Epithelial cell of prostate (primary cell): ENCODE measurements at places on chromosomes 6 and 20.
A peak's percentile ranks its signal among the peaks of the same experiment; 100 is the strongest.

GRCh38 chr6:37289931-37290330 is 32.0 kb upstream of the TMEM217 start:
- DNase-seq: no peak

- no peak for DNase-seq
Measured at GRCh38 chr20:50628332-50628731, 63.0 kb downstream of the RIPOR3 start.

DNA sequence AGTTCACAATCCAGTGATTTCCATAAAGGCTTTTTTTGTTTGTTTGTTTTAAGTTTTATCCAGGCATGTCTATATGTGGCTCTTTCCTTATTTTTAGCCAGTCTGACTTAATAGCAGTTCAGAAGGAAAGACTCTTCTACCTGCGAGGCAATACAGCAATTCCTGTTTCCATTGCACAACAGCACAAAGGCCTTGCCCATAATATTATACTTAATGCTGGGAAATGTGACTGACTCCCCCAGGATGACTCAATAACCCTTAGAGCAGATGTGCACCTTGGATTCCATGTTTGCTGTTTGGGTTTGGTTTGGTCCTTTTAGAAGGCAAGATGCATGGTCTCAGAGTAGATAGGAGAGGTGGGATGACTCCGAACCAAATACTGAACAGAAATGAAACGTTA is 184.1 kb downstream of the MTFR2 start:
- no peak for DNase-seq

DNA sequence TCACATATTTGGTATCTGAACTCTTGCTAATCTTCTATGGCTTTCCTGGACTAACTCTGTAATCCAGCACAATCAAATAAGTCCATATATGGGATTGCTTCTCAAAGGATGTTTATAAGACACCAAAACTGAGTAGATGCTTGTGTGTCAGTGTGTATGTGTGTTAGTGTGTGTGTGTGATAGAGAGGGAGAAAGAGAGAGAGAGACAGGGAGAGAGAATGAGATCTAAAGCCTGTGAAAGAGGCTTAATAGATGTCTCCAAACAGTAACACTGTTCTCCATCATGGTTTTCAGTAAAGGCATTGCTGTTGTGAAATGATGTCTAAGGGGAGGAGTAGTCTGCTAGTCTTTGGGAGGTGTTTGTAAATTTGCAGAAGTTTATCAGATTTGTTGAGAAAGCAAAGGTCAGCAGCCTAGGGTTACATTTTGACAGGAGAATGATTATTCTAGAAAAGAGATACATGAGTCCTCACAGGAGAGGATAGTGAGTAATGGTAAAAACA is 73.9 kb upstream of the MLIP start:
- no peak for DNase-seq

GRCh38 chr20:38143646-38144554 is 21.2 kb downstream of the TGM2 start:
- peak; percentile 96 for DNase-seq

DNA sequence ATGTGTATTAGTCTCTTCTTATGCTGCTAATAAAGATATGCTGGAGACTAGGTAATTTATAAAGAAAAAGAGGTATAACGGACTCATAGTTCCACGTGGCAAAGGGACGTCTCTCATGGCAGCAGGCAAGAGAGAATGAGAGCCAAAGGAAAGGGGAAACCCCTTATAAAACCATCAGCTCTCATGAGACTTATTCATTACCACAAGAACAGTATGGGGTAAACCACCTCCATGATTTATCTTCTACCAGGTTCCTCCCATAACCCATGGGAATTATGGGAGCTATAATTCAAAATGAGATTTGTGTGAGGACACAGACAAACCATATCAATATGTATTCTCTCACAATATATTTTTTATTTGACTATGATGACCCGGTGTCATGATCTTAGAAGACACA is 109.1 kb downstream of the UTRN start:
- no peak for DNase-seq

DNA sequence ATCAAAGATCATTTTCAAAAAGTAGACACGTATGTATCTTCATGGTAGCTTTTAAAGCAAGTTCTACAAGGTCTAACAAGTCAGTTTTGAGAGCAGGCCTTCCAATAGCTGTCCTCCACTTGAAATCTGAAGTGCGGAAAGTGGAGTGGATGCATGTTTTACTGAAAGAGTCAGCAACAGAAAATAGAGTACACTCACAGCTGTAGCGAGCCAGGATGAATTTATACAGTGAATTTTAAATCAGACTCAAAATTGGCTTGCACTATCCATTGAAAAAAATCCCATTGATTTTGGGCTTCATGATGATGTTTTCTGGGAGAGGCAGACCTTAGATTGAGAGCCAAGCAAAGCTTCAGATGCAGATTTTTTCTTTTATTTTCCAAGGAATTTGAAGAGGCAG is 80.6 kb downstream of the GJA10 start:
- no peak for DNase-seq

GRCh38 chr6:2714111-2714895 is 36.4 kb downstream of the MYLK4 start:
- DNase-seq: no peak

- no peak for DNase-seq
Measured at GRCh38 chr20:57391439-57392301, 474 bp downstream of the RBM38 start.

GRCh38 chr6:19150307-19150706 is 686.9 kb upstream of the ID4 start:
- DNase-seq: no peak
